ENCODE measurements at places on chromosomes 6 and 20.

- no peak for DNase-seq
These were observed 80.4 kb downstream of the JPH2 start for GRCh38 chr20:44106615-44107014.

- DNase-seq = no peak
These were observed 204.8 kb downstream of the TFAP2A start for GRCh38 chr6:10210052-10210451.

- DNase-seq = no peak
These were observed 24.6 kb upstream of the GTSF1L start for GRCh38 chr20:43751167-43752050.

DNA sequence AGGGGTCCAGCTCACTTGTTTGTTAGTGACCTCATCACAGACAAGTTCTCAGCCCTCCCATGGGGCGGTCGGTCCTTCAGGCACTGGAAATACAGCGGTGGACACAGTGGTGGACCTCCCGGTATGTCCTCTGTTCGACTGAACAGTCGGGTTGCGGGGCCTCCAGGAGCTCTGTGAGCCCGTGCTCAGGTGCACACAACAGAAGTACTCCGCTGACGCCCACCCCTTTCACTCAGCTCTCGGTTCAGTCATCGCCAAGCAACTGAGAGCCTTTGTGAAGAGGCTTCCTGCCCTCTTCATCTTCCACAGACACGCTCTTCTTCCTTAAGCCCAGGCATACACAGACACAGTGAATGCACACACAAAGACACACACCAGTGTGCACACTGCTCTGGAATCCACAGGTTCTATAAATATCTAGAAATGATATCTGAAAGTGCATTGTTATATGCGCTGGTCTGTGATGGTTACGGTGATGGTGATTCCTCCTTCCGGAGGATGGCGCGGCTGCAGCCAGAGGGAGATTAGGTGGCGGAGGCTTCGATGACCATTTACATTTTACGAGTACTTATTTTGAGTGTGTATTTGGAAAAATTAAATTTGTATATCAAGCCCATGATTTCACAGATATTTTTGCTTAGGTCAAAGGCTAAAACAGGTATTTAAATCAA is 46.8 kb upstream of the BHLHE23 start:
- DNase-seq = no peak

Measured in HuH-7.5 (cell line).